ENCODE measurements at places on chromosomes 1 and 21. TPM values are rescaled to one million over a fixed set of nuclear protein-coding genes. Genes with fewer than 3 reads are reported as not detected.

PRELP gene
- total RNA-seq: 1.4 TPM

PDZK1 gene
- total RNA-seq: not detected

MKNK1 gene
- total RNA-seq: 15.4 TPM

DNTTIP2 gene
- 39.0 TPM for total RNA-seq

PRAMEF5 gene
- total RNA-seq: not detected

ADCY10 gene
- 0.09 TPM for total RNA-seq

DNALI1 gene
- total RNA-seq: 13.7 TPM

DNA sequence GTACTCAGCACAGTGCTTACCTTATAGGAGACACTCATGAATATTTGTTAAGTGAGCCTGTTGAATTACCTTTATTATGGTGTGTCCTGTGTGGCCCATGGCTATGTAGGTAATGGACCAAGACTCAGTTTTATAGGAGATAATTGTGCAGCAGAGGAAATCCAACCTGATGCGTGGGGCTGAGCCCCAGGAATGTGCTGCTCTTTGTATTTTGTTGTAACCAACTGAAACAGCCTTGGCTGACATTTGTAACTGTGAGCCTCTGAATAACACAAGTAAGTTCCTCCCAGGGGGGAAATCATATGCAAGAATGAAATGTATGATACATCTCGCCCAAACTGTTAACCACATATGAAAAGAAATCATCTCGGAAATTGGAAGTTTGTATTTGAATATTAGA is 364.2 kb upstream of the ZP4 start:
- DNase-seq: no peak

DNA sequence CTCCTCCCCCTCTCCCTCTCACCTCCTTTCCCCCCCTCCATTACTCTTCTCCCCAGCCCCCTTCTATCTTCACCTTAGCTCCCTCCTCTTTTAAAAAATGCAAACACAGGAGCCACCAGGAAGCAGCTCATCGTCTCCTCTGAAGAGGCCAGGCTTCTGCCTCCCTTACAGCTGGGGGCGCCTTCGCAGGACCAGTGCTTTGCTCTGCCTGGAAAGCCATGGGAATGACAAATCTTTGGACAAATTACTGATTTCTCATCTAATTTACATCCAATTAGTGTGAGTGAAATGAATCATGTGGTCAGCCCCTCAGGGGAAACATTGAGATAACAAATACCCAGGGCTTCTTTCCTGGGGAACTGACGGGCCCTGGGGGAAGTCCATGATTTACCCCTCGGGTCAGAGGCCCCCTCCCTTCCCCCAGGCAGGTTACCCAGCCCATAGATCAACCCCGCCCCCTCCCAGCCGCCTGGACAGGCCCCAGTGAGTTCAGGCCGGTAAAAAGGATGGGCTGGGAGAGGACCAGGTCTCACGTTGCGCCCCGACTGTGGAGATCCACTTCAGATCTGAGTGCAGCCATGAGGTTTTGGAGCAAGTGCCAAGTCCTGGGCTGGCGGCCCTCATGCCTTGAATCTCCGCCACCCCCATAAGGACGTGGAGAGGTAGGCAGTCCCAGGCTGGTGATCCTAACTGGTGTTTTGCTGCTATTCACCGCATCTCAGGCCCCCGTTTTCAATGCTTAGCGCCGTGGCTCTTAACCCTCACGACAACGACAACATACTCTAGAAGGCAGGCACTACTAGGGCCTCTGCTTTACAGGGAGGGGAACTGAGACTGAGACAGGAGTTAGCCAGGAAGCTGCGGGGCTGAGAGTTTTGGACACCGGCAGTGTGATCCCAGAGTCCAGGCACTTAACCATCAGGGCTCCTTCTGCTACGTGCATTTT is 300.8 kb downstream of the RRAGC start:
- DNase-seq: no peak

DNA sequence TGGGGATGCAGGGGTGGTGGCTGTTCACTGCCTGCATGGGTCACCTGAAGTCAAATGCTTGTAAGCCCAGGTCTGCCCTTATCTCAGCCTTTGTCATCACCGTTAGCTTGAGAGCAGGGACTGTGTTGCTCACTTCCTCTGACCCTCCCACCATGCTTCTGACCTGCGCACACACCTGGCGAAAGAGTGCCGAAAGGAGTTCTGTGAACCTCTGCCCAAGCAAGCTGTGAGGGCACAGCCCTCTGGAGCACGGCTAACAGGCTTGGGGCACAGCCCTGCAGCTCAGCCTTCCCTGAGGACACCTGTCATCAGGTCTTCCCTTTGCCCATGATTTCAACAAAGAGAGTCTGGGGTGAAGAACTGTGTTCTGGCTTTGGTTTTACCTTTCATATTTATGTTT is 93.8 kb downstream of the SUSD4 start:
- DNase-seq: no peak

GRCh38 chr1:183004141-183004540 is 19.1 kb upstream of the LAMC1 start:
- no peak for DNase-seq

- peak; percentile 31 for DNase-seq
Observed at GRCh38 chr1:47465605-47466004, 27.8 kb downstream of the FOXD2 start.

- peak; percentile 73 for DNase-seq
Observed at GRCh38 chr21:44939532-44940115, at the start of gene SLX9. SLX9 (plus strand) TSS chr21:44940029; CDS start chr21:44940058, 29 bp downstream.

GRCh38 chr1:89770391-89770790 is 50.4 kb upstream of the LRRC8D start:
- no peak for DNase-seq

- peak; percentile 92 for DNase-seq
Observed at GRCh38 chr1:15046487-15047165, 106.9 kb upstream of the TMEM51 start.

DNA sequence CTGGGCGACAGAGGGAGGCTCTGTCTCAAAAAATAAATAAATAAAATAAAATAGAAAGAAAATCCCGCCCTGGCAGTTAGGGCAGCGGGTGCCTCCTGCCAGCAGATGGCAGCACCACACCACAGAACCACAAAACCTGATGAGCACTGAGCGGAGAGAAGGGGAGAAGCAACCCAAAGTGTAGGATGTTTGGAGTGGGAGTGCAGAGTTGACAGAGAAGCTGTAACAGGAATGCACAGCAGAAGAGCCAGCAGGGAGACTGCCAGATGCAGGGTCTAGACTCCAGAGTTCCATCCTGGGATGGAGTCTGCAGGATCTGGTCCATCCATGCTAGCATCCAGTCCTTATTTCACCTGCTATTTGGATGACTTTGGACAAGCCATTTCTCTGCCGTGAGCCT is 29.7 kb upstream of the KIRREL1 start:
- peak; percentile 75 for DNase-seq

- no peak for DNase-seq
Observed at GRCh38 chr1:110580244-110580643, 25.9 kb downstream of the KCNA2 start.

- peak; percentile 17 for DNase-seq
Observed at GRCh38 chr1:177966199-177966598, 3.7 kb downstream of the SEC16B start.

DNA sequence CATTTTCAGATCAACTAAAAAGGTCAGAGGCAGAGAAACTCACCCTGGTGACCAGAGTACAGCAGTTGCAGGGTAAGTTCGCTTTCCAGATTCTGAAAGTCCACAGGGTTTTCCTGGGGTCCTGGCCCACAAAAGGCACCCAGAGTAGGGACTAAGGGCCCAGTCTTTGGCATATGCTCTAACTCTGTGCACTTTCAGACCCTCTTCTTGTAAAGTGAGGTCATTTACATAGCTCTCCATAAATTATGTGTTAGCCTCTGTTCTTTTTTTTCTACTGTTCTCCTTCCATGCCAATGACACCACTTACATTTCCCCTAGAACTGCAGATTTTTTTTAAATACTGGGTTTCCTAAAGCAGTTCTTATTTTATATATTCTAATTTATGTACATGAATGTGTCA is 6.3 kb downstream of the C1orf74 start:
- DNase-seq: no peak

GRCh38 chr1:110667776-110668175 is 7.0 kb downstream of the KCNA3 start:
- DNase-seq: no peak

- DNase-seq: no peak
Observed at GRCh38 chr1:210541680-210542358, 213.1 kb downstream of the HHAT start.

DNA sequence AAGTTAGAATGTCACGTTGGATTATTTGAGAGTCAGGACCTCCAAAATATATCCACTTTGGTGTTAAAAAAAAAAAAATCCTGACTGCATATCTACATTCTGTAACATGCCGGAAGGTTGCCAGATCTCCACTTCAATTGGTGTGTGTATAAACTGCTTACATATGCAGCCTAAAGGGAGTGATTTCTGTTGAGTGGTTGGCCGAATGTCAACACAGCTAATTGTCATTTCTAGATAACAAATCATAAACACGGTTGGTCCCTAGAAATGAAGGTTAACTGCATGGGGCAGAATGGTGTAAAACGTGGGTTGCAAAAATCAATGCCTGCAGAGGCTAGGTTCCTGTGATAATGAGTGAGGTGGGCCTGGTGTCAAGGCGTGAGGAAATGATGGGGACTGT is 15.0 kb upstream of the ROR1 start:
- no peak for DNase-seq

DNA sequence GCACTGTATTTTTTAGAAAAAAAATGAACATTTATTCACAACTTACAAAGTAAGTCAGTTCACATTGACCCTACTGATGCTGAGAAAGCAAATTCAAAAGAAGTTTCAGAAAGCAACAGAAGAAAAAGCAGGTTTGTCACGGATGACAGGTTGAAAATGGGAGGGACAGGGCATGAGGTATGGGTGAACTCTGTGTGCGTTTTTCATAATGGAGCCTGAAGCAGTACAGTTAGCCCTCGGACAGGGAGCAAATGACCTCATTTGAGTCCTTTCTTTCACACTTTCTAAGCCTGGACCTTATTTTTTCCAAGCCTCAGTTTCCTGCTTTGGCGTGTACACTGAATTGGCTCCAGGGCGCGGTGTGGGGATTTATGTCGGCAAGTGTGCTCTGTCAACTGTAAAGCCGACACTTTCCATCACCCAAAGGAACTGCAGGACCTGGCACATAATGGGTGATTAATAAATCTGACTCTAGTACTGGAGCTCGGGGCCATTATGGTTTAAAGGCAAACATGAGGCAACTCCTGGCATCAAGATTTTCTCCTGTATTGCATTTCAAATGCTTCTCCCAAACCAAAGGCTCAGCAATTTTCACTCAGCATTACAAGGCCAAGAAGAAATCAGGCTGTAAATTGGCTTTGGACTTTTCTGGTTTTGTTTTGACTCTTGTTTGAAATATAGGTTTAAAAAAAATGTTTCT is 345.5 kb upstream of the DUSP10 start:
- peak; percentile 47 for DNase-seq

- DNase-seq: no peak
Observed at GRCh38 chr1:46068525-46068924, 63.9 kb downstream of the PIK3R3 start.

Measured in fibroblast of the aortic adventitia (primary cell).